SJCRH30 (cell line): ENCODE measurements at places on chromosomes 6 and 20. TPM values are rescaled to one million over a fixed set of nuclear protein-coding genes. Genes with fewer than 3 reads are reported as not detected.

BNIP5 gene
- total RNA-seq = 0.04 TPM in 1 of 2 replicates, not detected in the other

GRCh38 chr6:119207971-119208725 lies 129.7 kb upstream of the FAM184A start:
- H3K27ac ChIP-seq = no peak overlapping the region
- no peaks in the 10 kb centered on the region for H3K4me1 ChIP-seq
- no peaks in the 10 kb centered on the region for H3K27me3 ChIP-seq
- no peaks in the 10 kb centered on the region for H3K36me3 ChIP-seq

- H3K4me3 ChIP-seq = no peak overlapping the region
- no peak for DNase-seq
- H3K36me3 ChIP-seq = no peaks in the 10 kb centered on the region
- H3K27me3 ChIP-seq = no peaks in the 10 kb centered on the region
Observed at GRCh38 chr20:11200423-11200822, 526.6 kb upstream of the JAG1 start.

PTCHD4 gene
- total RNA-seq = 0.28 and 0.38 TPM in 2 replicates

- H3K27me3 ChIP-seq = no peaks in the 10 kb centered on the region
- no peaks in the 10 kb centered on the region for H3K36me3 ChIP-seq
- H3K27ac ChIP-seq = no peak overlapping the region
Observed at GRCh38 chr6:43717389-43717788, 29.8 kb upstream of the MRPS18A start.

HDGFL1 gene
- not detected in 2 replicates for total RNA-seq

- no peak overlapping the region for H3K4me3 ChIP-seq
- DNase-seq = no peak
- H3K36me3 ChIP-seq = no peaks in the 10 kb centered on the region
- no peak overlapping the region for H3K27ac ChIP-seq
- no peaks in the 10 kb centered on the region for H3K27me3 ChIP-seq
- no peaks in the 10 kb centered on the region for H3K4me1 ChIP-seq
Observed at GRCh38 chr6:149249370-149250357, 67.8 kb upstream of the TAB2 start.

GRCh38 chr6:166165558-166166313 lies 1.9 kb downstream of the TBXT start:
- DNase-seq = no peak
- H3K4me3 ChIP-seq = no peak overlapping the region
- no peaks in the 10 kb centered on the region for H3K27me3 ChIP-seq

GRCh38 chr6:143128681-143129015 lies 68.0 kb downstream of the AIG1 start:
- H3K27me3 ChIP-seq = no peaks in the 10 kb centered on the region
- no peaks in the 10 kb centered on the region for H3K36me3 ChIP-seq
- no peak for DNase-seq
- H3K27ac ChIP-seq = no peak overlapping the region
- H3K4me3 ChIP-seq = no peak overlapping the region

GRCh38 chr6:3740551-3741476 lies 10.7 kb downstream of the PXDC1 start:
- no peak overlapping the region for H3K27ac ChIP-seq
- DNase-seq = no peak
- H3K4me1 ChIP-seq = peaks cover 6% of the 10 kb centered on the region; the same call in 1 of the 2 replicates
- no peak overlapping the region for H3K4me3 ChIP-seq
- no peaks in the 10 kb centered on the region for H3K27me3 ChIP-seq
